Activated T-cell treated with anti-CD3 and anti-CD28 coated beads, Interleukin-2, amount 50 U/mL, for 24 hours (primary cell): ENCODE measurements at places on chromosomes 6 and 20.
A peak's percentile ranks its signal among the peaks of the same experiment; 100 is the strongest.

DNA sequence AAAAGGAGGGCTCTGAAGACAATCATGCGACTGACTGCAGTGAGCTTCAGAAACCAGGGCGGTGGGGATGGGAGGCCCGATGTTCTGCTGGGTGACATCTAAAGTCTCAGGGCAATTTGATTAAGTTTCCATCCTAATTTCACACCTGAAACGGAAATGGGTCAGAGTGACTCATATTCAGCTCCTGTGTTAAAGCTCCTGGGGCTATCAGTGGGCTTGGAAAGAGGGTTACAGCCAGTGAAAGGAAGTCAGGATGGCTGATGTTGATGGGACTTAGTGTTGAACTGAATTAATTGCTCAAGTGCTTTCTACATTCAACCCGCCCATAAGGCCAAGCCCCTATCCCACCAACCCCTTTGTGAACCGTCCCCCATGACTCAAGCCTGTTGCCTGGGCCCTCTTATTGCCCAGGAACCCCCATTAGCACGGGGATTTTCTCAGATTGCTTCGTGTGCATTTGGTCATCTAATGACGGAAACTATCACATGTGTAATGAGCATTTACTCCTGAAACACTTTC, 47.1 kb upstream of the TBC1D7 start:
- no peaks in the 10 kb centered on the region for H3K36me3 ChIP-seq
- peaks cover 40% of the 10 kb centered on the region for H3K4me1 ChIP-seq
- H3K4me3 ChIP-seq = peak overlapping the region; percentile 40
- peak overlapping the region; percentile 83 for H3K27ac ChIP-seq

DNA sequence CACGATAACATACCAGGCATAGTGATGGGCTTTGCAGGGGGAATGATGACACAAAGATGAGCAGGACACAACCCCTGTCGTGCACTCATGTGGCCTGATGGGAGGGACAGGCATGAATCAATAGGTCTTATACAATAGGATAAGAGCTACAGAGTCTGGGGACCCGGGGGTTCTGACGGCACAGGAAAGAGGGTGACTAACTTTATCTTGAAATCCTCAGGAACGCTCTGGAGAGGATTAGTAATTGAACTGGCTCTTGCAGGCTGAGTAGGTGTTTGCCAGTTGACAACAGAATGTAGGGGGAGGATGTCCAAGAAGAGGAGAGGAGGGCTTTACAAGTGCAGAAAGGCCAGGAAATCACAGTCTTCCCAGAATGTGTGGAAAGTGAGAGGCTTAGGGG, 219.9 kb upstream of the ECI2 start:
- no peak overlapping the region for H3K4me3 ChIP-seq
- H3K4me1 ChIP-seq = peaks cover 3% of the 10 kb centered on the region
- H3K27ac ChIP-seq = no peak overlapping the region
- no peak for DNase-seq
- H3K36me3 ChIP-seq = no peaks in the 10 kb centered on the region
- peaks cover 16% of the 10 kb centered on the region for H3K27me3 ChIP-seq

- no peaks in the 10 kb centered on the region for H3K4me1 ChIP-seq
- DNase-seq = no peak
These were observed 19.4 kb upstream of the KCNB1 start for GRCh38 chr20:49501917-49502316.

GRCh38 chr6:72212686-72213085, 326.3 kb downstream of the RIMS1 start:
- H3K4me3 ChIP-seq = no peak overlapping the region
- DNase-seq = no peak
- no peaks in the 10 kb centered on the region for H3K27me3 ChIP-seq
- H3K27ac ChIP-seq = no peak overlapping the region
- H3K36me3 ChIP-seq = no peaks in the 10 kb centered on the region
- H3K4me1 ChIP-seq = no peaks in the 10 kb centered on the region

GRCh38 chr6:27495386-27496135, 22.7 kb upstream of the ZNF184 start:
- peaks cover 14% of the 10 kb centered on the region for H3K4me1 ChIP-seq
- peak; percentile 87 for DNase-seq

- no peak overlapping the region for H3K27ac ChIP-seq
- no peak overlapping the region for H3K4me3 ChIP-seq
- no peak for DNase-seq
- H3K4me1 ChIP-seq = no peaks in the 10 kb centered on the region
These were observed 41.3 kb downstream of the GABRR2 start for GRCh38 chr6:89273816-89274215.
